ENCODE measurements at places on chromosomes 2 and 18.
A peak's percentile ranks its signal among the peaks of the same experiment; 100 is the strongest.

DNA sequence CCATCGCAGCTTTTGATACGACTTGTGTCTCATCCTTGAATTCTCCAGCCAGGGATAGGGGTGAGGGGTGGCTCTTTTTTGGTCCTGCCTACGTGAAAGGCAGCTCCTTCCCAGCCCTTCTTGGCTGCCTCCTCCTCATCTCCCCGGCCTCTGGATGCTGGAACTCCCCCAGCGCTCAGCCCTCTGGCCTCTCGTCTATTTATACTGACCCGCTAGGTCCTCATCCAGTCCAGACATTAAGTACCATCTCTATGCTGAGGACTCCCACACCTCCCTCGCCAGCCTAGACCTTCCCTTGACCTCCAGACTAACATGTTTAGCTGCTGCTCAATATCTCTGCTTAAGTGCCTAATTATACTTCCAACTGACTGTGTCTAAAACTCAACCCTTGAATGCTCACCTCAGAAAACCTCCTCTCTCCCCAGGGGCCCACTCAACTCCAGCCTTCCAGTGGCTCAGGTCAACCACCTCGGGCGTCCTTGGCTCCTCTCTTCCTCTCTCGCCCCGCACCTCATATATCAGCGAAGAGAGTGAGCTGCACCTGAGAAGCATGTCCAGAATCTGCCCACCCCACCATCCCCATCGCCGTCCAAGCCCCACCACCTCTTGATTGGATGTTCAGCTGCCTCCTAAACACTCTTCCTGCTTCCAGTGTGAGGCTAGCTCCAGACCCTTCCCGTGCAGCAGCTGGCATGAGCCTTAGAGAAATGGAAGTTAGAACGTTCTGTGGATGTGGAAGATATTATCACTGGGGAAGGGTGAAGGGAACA is 34.8 kb downstream of the TOGARAM2 start:
- DNase-seq: no peak

- DNase-seq: no peak
Measured at GRCh38 chr2:127388423-127389164, 819 bp upstream of the MAP3K2 start.

- DNase-seq: no peak
Measured at GRCh38 chr2:223587301-223587700, 14.9 kb downstream of the SCG2 start.

- no peak for DNase-seq
Measured at GRCh38 chr2:70728128-70728527, 39.9 kb downstream of the ADD2 start.

DNA sequence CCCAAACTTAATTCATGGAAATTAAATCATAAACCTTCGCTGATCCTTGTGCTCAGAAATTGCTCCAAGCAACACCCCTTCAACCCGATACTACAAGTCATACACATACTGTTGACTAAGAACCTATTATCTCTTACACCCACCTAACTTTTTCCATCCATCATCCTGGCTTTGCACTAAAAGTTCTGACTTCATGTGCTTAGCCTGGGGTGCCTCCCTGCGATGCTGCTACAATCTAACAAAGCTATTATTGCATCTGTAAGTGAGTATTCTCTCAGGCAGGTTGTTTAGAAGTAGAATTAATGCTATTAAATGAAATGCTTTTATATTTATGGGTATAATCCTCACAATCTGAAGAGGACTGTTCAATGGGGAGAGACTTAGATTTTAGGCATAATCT is 619.8 kb downstream of the CCDC85A start:
- DNase-seq: no peak

DNA sequence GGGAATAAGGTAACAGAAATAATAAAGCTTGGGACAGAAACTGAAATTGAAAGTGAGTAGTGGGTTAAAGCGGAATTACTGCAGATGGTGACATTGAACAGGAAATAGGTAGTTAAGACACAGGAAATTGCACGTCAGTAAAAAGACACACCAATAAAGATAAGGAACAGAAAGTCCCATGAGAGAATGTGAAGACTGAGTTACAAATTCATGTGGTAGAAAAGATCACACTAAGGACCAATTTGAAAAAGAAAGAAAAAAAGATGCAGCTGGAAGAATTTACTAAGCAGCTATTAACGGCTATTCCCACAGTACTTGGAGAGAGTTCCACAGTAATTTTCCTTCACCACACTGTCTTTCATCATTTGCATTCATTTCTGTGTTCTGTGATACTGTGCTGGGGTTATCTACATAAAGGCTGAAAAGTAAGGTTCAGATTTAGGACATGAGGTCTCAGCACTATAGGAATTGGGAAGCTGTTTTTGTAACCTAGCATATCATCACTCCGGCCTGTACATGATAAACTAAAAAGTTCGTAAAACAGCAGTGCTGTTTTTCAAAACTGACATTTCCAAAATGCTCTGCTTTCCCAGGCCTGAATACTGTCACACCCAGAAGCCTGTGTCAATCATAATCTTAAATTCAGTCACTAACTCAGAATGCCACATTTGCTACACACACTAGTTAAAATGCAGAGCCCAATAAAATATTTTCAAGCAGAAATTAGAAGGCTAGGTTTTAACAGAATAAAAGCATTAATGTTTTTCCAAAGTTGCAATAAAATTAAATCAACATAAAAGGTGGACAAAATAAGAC is 42.9 kb downstream of the SRBD1 start:
- DNase-seq: no peak

- DNase-seq: no peak
Measured at GRCh38 chr18:2180586-2180985, 390.7 kb downstream of the METTL4 start.

DNA sequence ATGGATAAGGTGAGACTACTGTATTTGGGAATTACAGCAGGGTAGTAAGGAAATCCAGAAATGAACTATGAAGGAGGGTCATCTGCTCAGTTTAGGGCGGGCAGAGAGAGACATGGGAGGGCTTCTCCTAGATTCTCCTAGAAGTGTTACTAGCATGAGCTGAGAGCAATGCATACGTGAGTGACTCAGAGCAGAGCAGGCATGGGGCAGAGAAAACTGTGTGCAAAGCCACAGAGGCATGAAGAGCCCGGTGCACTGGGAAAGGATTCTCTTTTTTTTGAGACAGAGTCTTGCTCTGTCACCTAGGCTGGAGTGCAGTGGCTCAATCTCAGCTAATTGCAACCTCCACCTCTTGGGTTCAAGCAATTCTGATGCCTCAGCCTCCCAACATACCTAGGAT is 116.2 kb downstream of the SOCS6 start:
- no peak for DNase-seq

- no peak for DNase-seq
Measured at GRCh38 chr2:88209521-88210131, 39.5 kb downstream of the THNSL2 start.

- DNase-seq: no peak
Measured at GRCh38 chr2:176979981-176980710, 232.4 kb upstream of the HNRNPA3 start.

- DNase-seq: no peak
Measured at GRCh38 chr18:60024857-60025256, 125.1 kb downstream of the PMAIP1 start.

GRCh38 chr2:2164326-2164917 is 166.7 kb downstream of the MYT1L start:
- DNase-seq: no peak

GRCh38 chr2:174717273-174717672 is 47.0 kb downstream of the CHRNA1 start:
- DNase-seq: peak; percentile 64

- DNase-seq: no peak
Measured at GRCh38 chr18:28560331-28560730, 383.4 kb upstream of the CDH2 start.

DNA sequence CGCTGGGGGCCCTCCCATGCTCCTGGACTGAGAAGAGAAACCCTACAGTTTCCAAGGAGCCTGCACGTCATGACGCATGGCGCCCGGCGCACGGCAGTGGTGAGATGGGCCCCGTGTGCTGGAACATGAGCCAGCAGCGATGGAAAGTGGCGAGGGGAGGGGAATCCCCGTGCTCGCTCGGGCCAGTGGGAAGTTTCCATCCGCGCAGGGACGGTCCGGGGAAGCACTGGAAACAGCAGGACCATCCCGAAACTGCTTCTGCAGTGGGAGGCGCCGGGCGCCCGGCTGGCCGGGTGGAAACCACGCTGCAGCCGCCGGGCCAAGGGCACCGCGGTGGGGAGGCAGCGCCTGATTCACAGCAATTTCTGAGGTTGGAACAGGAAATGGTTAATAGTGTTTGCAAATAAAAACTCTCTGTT is 4.9 kb upstream of the PDCD1 start:
- DNase-seq: no peak

DNA sequence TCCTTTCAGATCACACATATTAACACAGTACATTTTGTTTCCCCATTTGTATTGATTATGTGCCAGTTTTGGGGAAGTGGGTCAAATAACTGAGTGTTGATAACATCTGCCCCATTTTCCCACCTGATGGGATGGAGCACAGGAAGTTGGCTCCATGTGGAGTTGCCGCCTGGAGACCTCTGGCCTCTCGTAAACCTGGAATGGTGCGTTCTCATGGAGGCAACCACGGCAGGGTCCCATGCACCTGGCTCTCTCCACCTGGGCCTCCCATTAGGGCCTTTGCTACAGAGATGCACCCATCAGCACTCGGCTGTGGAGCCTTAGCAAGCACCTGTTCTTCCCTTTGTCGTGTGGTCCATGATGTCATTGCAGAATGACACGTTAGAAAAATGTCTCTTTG is 130.6 kb downstream of the MBP start:
- no peak for DNase-seq

DNA sequence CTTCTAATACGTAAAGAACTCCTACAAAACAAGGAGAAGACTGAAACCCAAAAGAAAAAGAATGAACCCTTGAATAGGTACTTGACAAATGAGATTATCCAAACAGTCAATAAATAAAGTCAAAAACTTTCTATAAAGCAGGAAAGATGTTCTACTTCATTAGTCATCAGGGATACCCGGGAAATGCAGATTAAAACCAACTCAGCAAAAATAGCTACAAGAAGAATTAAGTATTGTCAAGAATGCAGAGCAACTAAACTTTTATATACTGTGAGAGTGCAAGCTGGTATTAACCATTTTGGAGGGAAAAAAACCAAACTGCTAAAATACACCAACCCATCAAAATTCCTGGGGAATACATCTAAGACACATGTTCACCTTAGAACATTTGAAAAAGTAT is 10.4 kb downstream of the TXNL1 start:
- no peak for DNase-seq

DNA sequence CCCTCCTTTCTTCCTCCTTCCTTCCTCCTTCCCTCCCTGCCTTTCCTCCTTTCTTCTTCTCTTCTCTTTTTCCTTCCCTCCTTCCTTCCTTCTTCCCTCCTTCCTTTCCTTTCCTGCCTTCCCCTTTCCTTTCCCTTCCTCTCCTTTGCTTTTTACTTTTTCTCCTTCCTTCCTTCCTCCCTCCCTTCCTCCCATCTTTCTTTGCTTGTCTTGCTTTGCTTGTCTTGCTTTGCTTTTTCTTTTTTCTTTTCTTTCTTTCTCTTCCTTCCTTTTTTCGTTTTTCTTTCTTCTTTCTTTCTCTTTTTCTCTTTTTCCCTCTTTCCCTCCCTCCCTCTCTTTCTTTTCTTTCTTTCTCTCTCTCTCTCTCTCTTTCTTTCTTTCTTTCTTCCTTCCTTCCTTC is 113.0 kb downstream of the NYAP2 start:
- no peak for DNase-seq

GRCh38 chr2:237309011-237309410 is 105.0 kb downstream of the COL6A3 start:
- no peak for DNase-seq

DNA sequence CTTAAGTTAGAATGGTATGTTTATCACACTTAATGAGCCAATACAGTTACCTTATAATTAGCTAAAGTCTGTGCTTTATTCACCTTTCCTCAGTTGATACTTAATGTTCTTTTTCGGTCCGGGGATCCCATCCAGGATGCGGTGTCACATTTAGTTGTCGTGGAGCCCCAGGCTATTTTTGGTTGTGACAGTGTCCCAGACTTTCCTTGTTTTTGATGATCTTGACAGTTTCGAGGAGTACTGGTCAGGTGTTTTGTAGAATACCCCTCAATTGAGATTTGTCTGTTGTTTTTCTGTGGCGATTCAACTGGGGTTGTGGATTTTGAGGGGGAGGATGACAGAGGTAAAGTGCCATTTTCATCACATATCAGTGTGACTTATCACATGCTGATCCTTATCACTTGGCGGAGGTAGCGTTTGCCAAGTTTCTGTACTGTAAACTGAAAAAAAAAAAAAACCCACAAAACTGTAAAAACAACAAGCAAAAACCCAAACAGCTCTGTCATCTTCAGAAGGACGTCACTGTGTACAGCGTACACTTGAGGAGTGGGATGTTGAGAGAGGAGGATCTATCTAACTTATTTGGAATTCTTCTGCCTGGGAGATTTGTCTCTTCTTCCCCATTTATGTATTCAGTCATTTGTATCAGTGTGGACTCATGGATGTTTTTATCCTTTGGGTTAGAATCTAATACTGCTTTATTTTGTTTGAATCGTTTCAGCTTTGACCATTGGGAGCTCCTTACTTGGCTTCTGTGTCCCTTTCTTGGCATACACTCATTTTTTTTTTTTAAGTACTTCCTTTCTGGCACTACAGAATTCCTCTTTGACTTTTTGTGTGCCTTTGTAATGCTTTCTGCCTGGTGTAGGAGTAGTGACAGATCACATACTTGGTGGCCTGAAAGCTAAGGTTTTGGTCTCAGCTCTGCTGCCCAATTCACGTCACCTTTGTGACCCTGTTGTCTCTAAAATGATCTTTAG is 68.1 kb downstream of the FMNL2 start:
- DNase-seq: no peak

DNA sequence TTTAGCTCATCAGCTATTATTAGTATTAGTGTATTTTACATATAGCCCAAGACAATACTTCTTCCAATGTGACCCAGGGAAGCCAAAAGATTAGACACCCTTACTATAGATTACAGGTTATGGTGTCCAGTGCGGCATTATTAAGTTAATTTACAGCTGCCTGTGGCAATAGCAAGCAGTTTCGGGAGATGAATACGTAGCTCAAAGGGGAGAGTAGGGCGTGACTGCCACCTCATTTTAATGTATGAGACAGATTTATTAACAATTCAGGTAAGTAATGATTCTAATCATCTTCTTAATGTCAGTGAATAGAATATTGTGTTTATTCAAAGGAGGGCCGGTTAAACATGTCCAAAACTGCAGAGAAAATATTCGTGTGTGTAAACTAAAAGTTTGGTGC is 6.8 kb upstream of the DSG3 start:
- DNase-seq: no peak

- DNase-seq: no peak
Measured at GRCh38 chr2:7444626-7445025, 527.4 kb downstream of the RNF144A start.
